ENCODE measurements at places on chromosomes 16 and 17. TPM values are rescaled to one million over a fixed set of nuclear protein-coding genes. Genes with fewer than 3 reads are reported as not detected.

DNA sequence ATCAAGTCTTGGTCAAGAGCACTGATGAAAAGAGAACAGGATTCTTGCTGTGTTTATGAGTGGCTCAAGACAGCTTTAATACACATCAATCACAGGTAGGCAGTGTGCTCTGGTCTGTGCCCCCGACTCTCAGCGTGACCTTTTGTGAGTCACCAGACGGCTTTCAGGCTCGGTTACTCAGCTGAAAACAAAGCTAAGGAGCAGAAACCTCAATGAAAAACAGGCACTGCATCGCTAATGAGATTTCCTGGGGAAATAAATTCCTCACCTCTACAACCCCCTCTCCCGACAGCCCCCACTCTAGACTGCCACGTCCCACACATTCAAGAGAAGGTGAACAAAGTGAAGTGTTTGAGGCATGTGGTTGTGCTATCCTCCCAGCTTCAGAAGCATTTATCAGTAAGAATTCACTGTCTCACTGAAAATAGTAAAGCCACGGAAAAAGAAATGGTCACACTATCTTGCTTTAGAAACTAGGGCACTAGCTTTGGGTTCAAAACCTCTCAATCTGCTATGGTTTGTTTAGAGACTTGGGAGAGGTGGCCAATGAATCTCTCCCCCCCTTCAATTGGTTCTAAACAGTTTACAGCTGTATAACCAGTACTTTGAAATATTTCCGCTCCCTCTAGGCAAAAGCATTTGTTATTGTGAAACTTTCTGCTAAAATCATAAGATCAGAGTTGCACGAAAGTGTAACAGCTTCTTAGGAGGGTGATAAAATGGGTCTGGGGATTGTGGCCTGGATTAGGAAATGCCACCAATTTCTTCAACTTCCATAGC, 199.5 kb upstream of the PMFBP1 start:
- no peak for DNase-seq

DNA sequence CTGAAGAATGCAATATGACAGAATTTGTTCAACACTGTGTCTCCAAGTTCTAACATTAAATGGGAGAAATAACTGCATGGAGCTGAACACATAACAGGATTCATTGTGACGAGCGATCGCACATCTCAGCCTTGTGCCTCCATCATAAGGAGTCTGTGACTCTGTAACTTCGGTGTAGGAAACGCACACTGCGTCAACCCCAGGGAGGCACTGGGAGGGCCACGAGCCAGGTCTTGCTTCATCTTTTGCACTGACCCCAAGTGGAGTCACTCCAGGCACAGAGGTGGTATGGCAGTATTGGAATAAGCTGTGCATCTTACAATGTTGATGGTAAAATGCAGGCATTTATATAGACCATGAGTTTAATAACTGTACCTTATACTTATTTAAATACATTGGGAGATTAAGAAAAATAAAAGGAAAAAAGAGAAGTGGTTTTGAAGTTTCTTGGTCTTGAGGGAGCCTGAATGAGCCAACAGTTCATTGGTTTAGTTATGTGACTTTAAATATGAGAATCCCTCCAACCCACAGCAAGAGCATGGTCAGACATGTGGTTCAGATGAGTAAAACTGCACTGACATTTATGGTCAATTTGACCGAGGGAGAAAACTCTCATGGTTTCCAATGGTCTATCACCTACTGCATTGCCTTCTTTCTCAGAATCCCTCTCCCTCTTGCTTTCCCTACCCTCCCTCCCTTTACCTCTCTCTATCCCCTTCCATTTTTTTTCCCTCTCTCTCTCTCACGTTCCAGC, 5.7 kb upstream of the PMP22 start:
- no peak for DNase-seq

GRCh38 chr16:86205521-86206245, 304.6 kb upstream of the FOXF1 start:
- no peak for DNase-seq

DNA sequence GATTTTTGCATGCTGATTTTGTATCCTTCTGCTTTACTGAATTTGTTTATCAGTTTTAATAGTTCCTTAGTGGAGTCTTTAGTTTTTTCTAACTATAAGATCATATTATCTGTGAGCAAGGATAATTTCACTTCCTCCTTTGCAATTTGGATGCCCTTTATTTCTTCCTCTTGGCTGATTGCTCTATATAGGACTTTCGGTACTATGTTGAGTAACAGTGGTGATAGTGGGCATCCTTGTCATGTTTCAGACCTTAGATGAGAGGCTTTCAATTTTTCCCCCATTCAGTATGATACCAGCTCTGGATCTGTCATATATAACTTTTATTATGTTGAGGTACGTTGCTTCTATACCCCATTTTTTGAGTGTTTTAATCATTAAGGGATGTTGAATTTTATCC, 224.5 kb upstream of the CNTNAP4 start:
- no peak for DNase-seq

DNA sequence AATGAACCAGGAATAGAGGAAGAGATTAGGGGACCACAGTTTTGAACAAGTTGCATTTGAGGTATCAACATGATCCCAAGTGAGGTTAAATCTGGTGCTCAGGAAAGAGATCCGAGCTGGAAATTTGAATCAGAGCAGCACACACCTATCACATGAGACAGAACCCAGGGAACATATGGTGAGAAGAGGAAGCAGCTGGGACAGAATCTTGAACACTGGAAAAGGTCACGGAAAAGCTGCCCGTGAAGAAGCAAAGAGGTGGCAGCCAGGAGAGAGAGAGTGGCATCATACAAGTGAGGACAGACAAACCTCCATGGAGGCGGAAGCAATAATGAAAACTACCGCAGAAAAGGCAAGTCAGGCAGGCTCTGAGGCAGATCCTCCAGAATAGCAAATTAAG, 36.1 kb downstream of the USP31 start:
- no peak for DNase-seq

GRCh38 chr17:34182036-34182803, 72.9 kb upstream of the CCL2 start:
- DNase-seq = no peak

DNA sequence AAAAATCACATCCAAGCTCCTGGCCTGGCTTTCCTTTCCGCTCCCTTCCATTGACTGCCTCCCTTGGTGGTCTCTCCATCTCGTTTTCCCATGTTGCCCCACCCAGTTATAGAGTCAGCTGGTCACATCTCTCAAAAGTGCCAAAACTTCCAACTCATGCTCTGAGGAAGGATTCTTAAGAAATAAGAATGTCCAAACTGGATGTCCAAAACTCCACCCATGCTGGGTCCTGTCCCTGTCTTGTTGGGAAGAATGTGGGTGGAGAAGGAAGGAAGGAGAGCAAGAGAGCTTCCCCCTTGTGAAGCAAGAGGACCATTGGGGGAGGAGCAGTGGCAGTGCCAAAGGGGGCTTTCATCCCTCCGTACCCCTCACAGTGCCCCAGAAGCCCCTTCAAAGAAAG, 44.6 kb upstream of the MAP3K14 start:
- no peak for DNase-seq

- no peak for DNase-seq
Observed at GRCh38 chr17:81159611-81160265, 5.6 kb upstream of the PVALEF start.

- no peak for DNase-seq
Observed at GRCh38 chr17:6517062-6517461, 39.3 kb downstream of the PITPNM3 start.

DNA sequence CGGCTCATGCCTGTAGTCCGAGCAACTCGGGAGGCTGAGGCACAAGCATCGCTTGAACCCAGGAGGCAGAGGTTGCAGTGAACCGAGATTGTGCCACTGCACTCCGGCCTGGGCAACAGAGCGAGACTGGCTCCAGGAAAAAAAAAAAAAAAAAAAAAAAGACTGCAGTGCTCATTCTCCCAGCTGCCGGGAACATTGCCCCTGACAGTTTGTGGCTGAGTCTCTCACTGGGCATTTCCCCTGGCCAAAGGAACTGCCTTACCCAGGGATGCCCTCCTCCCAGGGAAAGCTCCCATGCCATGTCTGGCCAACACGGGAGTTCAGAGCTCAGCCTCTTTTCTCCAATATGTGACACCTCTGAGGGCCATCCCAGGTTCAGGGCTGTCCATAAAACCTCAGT, 21.3 kb upstream of the USP10 start:
- no peak for DNase-seq

- no peak for DNase-seq
Observed at GRCh38 chr16:3591436-3591803, 14.2 kb upstream of the NLRC3 start.

GRCh38 chr17:1914661-1915083, 84.9 kb downstream of the RPA1 start:
- no peak for DNase-seq

- DNase-seq = no peak
Observed at GRCh38 chr17:72472106-72472505, 351.3 kb downstream of the SOX9 start.

GRCh38 chr16:50505714-50506542, 42.3 kb upstream of the NKD1 start:
- no peak for DNase-seq

OTOP3 gene
- 3.1 TPM for polyA plus RNA-seq

C17orf78 gene
- polyA plus RNA-seq = 19.6 TPM

CCL4 gene
- 2.7 TPM for polyA plus RNA-seq

IKZF3 gene
- 1.5 TPM for polyA plus RNA-seq

TP53TG3 gene
- polyA plus RNA-seq = not detected

ABI3 gene
- 2.7 TPM for polyA plus RNA-seq

HGS gene
- 78.8 TPM for polyA plus RNA-seq

SLC38A10 gene
- 107 TPM for polyA plus RNA-seq

TBC1D28 gene
- polyA plus RNA-seq = not detected

HS3ST3A1 gene
- polyA plus RNA-seq = not detected

ETV4 gene
- 1.3 TPM for polyA plus RNA-seq

CHST5 gene
- polyA plus RNA-seq = 37.7 TPM

TMEM100 gene
- polyA plus RNA-seq = 8.0 TPM

All from small intestine (tissue), 16 donors.